Immature natural killer cell (primary cell): ENCODE measurements at places on chromosomes 1 and 21.

GRCh38 chr1:202584707-202585589 lies 125.3 kb downstream of the SYT2 start:
- no peaks in the 10 kb centered on the region for H3K27me3 ChIP-seq
- peaks cover 12% of the 10 kb centered on the region for H3K4me1 ChIP-seq
- no peak overlapping the region for H3K4me3 ChIP-seq
- no peak overlapping the region for H3K27ac ChIP-seq
- no peak for DNase-seq

GRCh38 chr1:222387007-222387814 lies 160.7 kb downstream of the HHIPL2 start:
- H3K36me3 ChIP-seq: no peaks in the 10 kb centered on the region
- DNase-seq: no peak
- peaks cover 13% of the 10 kb centered on the region for H3K4me1 ChIP-seq
- peaks cover 9% of the 10 kb centered on the region for H3K27me3 ChIP-seq
- no peak overlapping the region for H3K4me3 ChIP-seq

GRCh38 chr1:56539520-56539931 lies 39.8 kb downstream of the PLPP3 start:
- H3K27ac ChIP-seq: no peak overlapping the region
- H3K36me3 ChIP-seq: no peaks in the 10 kb centered on the region

DNA sequence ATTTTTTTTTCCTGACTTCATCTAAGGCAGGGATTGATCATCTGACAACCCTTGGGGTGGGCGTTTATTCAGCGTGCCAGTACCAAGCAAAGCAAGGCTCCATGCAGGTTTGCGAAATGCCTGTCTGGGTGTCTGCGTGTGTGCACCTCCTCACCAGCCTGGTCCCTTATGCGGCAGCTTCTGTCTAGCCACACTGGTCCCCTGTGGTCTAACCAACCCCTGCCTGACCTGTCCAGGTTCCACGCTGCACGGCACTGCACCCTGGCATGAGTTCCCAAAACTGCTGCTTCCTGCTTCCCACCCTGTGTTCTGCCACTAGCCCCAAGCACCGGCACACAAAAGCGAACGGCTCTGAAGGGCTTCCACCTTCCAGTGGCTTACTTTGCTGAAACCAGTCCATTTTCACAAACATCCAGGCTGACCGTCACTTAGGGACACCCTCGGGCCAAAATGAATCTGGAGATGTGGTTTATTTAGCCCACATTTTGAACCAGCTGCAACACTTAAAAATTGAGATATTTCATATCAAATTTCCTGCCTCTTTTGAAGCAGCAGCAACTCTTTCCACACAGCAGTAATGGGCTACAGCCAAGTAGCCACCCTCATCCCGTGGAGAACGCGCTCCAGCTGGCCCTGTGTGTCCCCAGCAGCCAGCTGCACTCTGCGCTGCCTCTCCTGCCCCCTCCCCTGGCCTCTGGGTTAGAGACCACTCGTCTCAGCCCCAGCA lies 55.7 kb downstream of the HLCS start:
- H3K4me3 ChIP-seq: no peak overlapping the region
- no peaks in the 10 kb centered on the region for H3K36me3 ChIP-seq
- H3K27me3 ChIP-seq: peaks cover 2% of the 10 kb centered on the region
- DNase-seq: no peak
- peaks cover 8% of the 10 kb centered on the region for H3K4me1 ChIP-seq

GRCh38 chr1:117171900-117172511 lies 38.7 kb downstream of the VTCN1 start:
- no peaks in the 10 kb centered on the region for H3K36me3 ChIP-seq
- no peaks in the 10 kb centered on the region for H3K4me1 ChIP-seq
- H3K4me3 ChIP-seq: no peak overlapping the region
- no peak overlapping the region for H3K27ac ChIP-seq
- no peak for DNase-seq
- H3K27me3 ChIP-seq: no peaks in the 10 kb centered on the region

DNA sequence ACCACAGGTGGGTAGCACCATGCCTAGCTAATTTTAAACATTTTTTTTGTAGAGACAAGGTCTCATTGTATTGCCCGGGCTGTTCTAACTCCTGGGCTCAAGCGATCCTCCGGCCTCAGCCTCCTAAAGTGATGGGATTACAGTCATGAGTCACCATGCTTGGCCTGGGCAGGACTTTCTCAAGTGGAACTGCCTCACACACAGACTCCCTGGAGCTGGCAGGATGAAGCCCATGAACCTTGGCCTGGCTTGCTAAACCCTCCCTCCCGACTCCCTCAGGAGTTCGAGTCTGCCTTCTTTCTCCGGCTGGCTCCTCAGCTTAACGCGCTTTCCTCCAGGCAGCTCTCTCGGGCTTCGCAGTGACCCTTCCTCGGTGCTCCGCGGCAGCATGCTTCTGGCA lies 7.7 kb upstream of the ECE1 start:
- H3K27me3 ChIP-seq: peaks cover 10% of the 10 kb centered on the region
- no peak for DNase-seq
- no peaks in the 10 kb centered on the region for H3K36me3 ChIP-seq
- peaks cover 41% of the 10 kb centered on the region for H3K4me1 ChIP-seq

DNA sequence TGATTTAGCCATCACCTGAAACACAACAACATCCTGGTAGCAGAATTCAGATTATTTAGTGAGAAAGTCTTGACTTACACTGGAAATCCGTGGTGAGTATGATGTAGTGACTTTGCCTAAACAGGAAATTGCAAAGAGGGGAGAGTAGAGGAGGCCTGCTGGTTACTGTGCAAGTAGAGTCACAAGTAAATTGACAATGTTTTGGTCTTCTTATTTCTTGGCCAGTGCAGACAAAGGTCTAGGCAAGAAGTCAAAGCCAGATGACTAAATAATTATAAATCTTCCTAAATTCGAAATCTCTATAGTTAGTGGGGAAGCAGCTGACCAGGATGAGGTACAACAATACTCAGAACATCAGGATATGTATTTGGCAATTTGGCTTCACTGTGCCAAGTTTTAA lies 159.5 kb upstream of the KCTD3 start:
- H3K27ac ChIP-seq: no peak overlapping the region

DNA sequence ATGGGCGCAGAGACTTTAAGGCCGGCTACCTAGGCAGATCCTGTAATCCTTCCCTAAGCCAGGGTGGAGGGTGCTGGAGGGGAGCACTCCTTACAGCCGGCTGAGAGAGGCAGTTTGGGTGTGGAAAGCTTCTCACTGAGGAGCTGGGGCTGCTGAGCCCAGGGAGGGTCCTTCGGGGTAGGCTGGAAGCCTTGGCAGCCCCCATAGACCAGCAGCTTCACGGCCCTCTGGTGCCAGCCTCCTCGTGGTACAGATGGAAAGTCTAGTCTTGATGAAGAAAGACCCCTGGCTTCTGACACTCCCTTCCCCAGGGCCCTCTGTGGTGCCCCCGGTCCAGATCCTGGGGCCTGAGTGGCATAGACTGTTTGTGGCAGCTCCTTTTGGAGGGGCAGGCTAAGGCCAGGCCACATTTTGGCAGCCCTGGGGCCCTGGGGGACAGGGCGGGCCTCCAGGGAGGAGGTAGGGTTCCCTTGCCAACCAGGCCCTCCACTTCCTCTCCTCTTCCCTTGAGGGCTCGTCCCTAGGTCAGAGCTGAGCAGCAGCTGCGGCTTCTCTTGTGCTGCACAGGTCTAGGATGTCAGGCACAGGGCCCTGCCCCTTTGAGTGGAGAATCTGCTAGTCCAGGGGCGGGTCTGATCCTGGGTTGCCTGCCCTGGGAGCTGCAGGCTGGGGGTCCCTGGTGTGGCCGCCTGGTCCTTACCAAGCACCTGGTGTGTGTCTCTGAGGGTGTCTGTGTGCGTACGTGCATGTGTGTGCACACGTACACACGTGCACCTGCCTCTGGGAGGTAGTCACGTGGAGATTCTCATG lies 4.8 kb downstream of the AMPD2 start:
- peak overlapping the region; percentile 49 for H3K27ac ChIP-seq
- peaks cover 15% of the 10 kb centered on the region for H3K27me3 ChIP-seq
- no peak for DNase-seq
- H3K36me3 ChIP-seq: no peaks in the 10 kb centered on the region
- no peak overlapping the region for H3K4me3 ChIP-seq

- H3K27ac ChIP-seq: peak overlapping the region; percentile 99
- peaks cover 39% of the 10 kb centered on the region for H3K27me3 ChIP-seq
- H3K4me1 ChIP-seq: peaks cover 72% of the 10 kb centered on the region
- peak overlapping the region; percentile 94 for H3K4me3 ChIP-seq
Observed at GRCh38 chr1:113930499-113931161, 1.5 kb downstream of the HIPK1 start.

- H3K27ac ChIP-seq: peak overlapping the region; percentile 96
- H3K4me3 ChIP-seq: peak overlapping the region; percentile 89
- DNase-seq: no peak
Observed at GRCh38 chr1:161044535-161044907, 1.3 kb downstream of the USF1 start.

DNA sequence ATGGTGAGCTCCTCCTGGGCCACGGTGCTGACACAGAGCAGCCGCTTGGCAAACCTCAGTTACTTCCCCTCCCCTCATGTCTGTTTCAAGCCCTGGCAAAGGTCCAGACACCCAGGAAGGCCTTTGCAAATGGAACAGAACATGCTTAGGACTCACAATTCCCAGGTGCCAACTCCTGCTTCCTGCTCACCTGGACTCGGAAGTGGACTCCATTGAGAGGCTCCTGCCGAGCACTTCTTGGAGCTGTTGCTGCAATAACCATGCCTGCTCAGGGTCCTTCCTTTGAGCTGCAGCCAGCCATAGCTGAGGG lies 10.7 kb downstream of the DCST2 start:
- no peak overlapping the region for H3K27ac ChIP-seq
- no peak for DNase-seq
- H3K4me1 ChIP-seq: peaks cover 6% of the 10 kb centered on the region
- no peak overlapping the region for H3K4me3 ChIP-seq

- H3K4me1 ChIP-seq: no peaks in the 10 kb centered on the region
- no peak overlapping the region for H3K27ac ChIP-seq
- DNase-seq: no peak
- H3K27me3 ChIP-seq: peaks cover 8% of the 10 kb centered on the region
- H3K36me3 ChIP-seq: no peaks in the 10 kb centered on the region
- no peak overlapping the region for H3K4me3 ChIP-seq
Observed at GRCh38 chr1:205546541-205546940, 42.1 kb downstream of the CDK18 start.

- H3K4me3 ChIP-seq: peak overlapping the region; percentile 17
- no peak for DNase-seq
- H3K27me3 ChIP-seq: peaks cover 12% of the 10 kb centered on the region
- H3K36me3 ChIP-seq: no peaks in the 10 kb centered on the region
Observed at GRCh38 chr1:174156437-174156836, 2.9 kb upstream of the RABGAP1L start.

DNA sequence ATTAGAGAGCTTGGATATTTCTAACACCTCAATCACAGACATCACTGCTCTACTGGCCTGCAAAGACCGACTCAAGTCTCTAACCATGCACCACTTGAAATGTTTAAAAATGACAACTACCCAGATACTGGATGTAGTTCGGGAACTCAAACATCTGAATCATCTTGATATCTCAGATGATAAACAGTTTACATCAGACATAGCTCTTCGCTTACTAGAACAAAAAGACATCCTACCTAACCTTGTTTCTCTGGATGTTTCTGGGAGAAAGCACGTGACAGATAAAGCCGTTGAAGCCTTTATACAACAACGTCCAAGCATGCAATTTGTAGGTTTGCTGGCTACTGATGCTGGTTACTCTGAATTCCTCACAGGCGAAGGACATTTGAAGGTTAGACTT lies 45.1 kb downstream of the ZYG11B start:
- H3K36me3 ChIP-seq: peaks cover 16% of the 10 kb centered on the region
- H3K4me3 ChIP-seq: no peak overlapping the region
- peaks cover 8% of the 10 kb centered on the region for H3K4me1 ChIP-seq

DNA sequence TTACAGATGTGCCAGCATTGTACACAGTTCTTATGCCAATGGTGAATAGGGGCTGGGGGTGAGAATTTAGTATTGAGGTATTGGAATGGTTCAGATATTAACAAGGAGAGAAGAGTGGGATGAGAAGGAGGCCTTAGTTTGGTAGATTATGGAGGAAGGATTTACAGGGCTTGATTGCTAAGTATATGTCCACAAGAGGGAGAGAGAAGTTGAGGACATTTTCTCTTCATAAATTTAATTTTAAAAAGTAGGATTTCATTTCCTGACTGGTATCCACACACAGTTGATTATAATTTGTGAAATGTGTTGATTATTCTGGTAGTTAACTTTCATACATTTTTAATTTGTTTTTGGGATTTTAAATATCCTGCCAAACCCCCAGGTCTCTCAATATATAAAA lies 213.0 kb downstream of the ADGRL2 start:
- no peak for DNase-seq
- H3K27ac ChIP-seq: no peak overlapping the region
- no peaks in the 10 kb centered on the region for H3K4me1 ChIP-seq
- no peaks in the 10 kb centered on the region for H3K36me3 ChIP-seq
- no peaks in the 10 kb centered on the region for H3K27me3 ChIP-seq

- no peaks in the 10 kb centered on the region for H3K36me3 ChIP-seq
- no peak for DNase-seq
- H3K27ac ChIP-seq: no peak overlapping the region
- peaks cover 1% of the 10 kb centered on the region for H3K27me3 ChIP-seq
- no peaks in the 10 kb centered on the region for H3K4me1 ChIP-seq
Observed at GRCh38 chr1:101496109-101496508, 259.3 kb downstream of the S1PR1 start.

DNA sequence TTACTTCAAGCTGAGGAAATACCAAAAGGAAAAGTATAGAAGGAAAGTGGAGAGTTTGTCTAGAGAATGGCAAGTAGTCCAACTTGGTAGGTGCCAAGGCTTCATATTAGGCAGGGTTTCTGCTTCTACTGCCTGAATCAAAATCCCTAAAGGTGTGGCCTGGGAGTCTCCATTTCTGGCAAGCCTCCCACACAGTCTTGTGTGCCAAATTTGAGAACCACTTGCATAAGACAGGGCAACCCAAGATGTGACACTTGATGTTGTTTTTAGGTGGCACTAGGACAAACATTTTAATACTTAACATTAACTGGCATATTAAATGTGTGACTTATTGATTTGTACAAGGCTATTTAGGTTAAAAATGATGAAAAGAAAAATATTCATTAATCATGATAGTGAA lies 60.1 kb downstream of the ATG4C start:
- no peak overlapping the region for H3K4me3 ChIP-seq
- no peaks in the 10 kb centered on the region for H3K4me1 ChIP-seq
- no peak for DNase-seq
- no peak overlapping the region for H3K27ac ChIP-seq

- peaks cover 6% of the 10 kb centered on the region for H3K27me3 ChIP-seq
- H3K4me3 ChIP-seq: no peak overlapping the region
- no peak overlapping the region for H3K27ac ChIP-seq
- H3K4me1 ChIP-seq: no peaks in the 10 kb centered on the region
Observed at GRCh38 chr1:232917053-232917452, 33.4 kb upstream of the NTPCR start.
